ENCODE measurements at places on chromosomes 2 and 18. TPM values are rescaled to one million over a fixed set of nuclear protein-coding genes. Genes with fewer than 3 reads are reported as not detected.

IL1RN gene
- 0.25 TPM for total RNA-seq

- H3K4me3 ChIP-seq = no peak overlapping the region
- no peaks in the 10 kb centered on the region for H3K27me3 ChIP-seq
- no peaks in the 10 kb centered on the region for H3K4me1 ChIP-seq
- no peak for DNase-seq
- no peak overlapping the region for H3K27ac ChIP-seq
Measured at GRCh38 chr2:67083951-67084350, 313.2 kb upstream of the ETAA1 start.

DNA sequence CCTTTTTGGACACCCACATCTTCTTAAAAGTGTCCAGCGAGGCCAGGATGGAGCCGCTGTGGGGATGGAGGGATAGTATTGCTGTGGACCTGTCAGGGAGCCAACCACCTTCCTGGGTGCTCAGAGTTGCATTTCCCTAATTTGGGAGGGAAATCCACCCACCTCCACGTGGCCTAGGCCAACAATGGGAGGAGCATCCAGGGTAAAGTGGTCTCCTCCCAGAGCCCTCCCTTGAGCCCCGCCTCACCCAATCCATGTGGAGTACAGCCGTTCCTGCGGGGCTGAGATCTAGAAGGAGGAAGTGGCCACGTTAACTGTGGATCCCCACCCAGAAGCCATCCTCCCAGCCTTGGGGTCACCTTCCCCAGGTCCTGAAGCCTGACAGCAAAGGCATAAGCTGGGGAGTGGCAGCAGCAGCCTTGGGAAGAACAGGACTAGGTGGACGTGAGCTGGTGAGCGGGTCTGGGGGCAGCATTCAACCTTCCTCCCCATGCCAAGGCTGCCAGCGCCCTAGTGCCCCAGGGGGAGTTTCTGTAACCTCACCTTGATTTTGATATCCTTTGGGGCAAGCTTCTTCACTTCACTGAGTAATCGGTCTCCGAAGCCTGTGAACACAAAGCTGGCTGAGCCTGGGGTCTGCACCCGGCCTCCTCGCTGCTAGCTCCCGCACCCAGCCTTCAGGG lies 6.8 kb downstream of the ACTR1B start:
- H3K36me3 ChIP-seq = no peaks in the 10 kb centered on the region
- no peak overlapping the region for H3K4me3 ChIP-seq
- H3K4me1 ChIP-seq = no peaks in the 10 kb centered on the region
- no peaks in the 10 kb centered on the region for H3K27me3 ChIP-seq
- no peak overlapping the region for H3K27ac ChIP-seq
- no peak for DNase-seq

DNA sequence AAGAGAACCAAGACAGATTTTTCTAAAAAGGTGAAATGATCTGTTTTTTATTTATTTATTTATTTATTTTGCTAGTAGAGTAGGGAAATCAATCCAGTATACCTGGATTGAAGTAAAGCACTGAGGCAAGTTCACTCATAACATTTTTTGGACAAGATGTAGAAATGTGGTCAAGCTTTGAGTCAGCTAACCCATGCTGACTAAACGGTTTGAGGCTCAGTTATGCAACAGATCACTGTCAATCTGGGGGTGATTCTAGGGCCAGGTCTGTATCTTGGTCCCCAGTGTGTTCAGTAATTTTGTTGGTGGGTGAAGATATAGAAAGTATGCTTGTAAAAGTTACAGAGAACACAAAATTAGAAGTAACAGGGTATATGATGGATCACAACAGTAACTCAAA lies 60.2 kb downstream of the RMDN2 start:
- H3K4me3 ChIP-seq = no peak overlapping the region
- H3K27me3 ChIP-seq = no peaks in the 10 kb centered on the region
- H3K27ac ChIP-seq = no peak overlapping the region
- no peaks in the 10 kb centered on the region for H3K36me3 ChIP-seq
- DNase-seq = no peak

Data from HCT116 (cell line).